Eye (tissue), 1 donor: ENCODE measurements at places on chromosomes 2 and 18.

DNA sequence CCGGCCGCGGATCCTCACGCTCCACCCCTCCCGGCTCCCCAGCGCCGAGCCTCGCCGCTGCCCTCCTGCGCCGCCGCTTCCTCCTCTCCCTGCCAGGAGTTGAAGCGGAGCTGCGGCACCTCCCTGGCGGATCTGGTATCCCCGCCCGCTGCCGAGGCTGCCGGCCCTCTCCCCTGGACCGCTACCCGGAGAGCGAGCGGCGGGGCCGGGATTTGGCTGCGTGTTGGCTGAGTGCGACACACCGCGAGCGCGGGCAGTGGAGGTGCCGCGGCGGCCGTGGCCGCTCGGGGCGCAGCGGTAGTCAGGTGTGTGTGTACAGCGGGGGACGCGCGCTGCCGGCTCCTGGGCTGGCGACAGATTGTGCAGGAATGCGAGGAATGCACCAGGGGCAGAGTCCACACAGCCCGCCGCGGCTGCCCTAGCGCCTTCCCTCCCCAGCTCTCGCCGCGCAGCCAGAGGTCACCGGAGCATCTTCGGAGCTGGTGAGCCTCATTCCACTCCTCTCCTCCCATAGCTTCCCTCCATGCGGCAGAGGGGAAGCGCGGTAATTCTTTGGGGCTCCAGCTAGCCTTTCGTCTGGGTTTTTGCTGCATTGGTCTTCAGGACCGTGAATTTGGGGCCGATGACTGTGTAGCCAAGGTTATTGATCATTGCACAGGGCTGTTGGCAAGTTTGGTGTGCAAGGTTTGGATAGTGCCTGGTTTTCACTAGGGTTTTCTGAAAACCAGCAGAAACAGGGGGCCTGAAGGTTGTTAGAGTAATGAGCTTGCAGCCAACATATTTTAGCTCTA is 1.3 kb downstream of the PKP4 start:
- DNase-seq, result peak; percentile 93

GRCh38 chr2:132274000-132274399 is 112.2 kb upstream of the ANKRD30BL start:
- DNase-seq, result no peak

DNA sequence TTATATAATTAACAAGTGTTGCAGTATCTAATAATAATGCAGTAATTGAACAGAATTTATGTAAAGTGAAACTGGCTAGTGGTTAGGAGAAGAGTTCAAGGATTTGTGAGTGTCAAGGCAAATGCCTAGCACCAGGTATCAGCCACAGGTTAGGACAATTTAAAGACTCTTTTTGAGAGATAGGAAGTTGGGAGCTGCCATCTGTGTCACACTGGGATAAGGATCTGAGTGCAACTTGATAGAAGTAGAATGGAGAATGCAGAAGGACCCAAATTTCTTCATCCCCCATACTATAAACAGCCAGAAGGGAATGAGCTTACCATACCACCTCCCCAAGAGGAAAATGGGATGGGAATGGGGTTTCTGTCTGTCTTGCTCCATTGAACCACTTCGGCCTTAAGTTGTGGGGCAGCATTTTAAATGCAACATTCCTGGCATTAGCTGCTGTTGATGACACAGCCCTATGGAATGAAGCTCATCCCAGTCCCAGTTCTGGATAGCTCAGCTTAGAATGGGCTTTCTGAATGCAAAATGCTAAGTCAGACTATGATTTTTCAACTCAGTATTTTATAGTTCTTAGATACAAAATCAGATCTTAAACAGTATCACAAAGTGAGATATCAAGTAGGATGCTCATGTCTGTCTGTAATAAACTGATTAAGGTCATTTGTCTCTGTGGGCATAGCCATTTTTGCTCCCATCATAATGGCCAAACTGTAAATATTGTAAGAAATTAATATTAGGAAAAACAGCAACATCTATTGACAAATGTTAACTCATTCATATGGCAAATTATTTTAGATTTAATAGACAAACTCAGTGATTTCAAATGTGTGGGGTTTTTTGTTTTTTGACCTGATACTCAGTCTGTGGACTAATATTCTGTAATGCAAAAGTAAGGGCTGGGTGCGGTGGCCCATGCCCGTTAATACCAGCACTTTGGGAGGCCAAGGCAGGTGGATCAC is 44.0 kb downstream of the GPR155 start:
- no peak for DNase-seq

GRCh38 chr18:25459814-25460213 is 107.8 kb upstream of the ZNF521 start:
- DNase-seq, result no peak

DNA sequence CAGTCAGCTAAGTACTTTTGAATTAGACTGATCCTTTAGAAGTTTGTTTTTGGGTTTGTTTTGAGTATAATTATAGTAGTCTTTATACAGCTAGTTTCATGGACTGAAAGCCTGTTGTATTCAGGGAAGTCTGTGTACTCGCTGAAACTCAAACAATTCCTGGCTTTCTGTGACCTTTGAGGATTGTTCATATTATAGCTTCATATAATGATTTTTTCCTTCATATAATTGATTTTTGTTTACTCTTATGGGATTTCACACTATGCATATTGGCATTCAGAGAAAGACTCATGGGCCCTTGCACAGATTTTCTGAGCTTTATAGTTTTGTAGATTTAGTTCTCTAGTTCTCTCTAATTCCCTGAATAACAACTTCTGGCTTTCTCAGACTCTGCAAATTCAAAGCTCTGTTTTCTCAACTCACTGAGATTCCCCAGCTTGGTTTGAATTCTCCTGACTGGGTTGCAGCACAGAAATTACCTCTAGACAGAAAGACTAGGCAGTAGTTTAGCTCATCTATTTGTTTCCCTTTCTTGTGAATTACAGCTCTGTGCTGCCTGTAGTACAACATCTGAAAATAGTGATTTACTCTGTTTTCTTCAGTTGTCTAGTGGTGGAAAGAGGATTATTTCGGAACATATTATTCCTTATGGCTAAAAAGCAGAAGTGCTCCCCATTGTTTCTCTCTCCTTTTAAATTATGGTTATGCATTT is 495.9 kb upstream of the CNTNAP5 start:
- no peak for DNase-seq

DNA sequence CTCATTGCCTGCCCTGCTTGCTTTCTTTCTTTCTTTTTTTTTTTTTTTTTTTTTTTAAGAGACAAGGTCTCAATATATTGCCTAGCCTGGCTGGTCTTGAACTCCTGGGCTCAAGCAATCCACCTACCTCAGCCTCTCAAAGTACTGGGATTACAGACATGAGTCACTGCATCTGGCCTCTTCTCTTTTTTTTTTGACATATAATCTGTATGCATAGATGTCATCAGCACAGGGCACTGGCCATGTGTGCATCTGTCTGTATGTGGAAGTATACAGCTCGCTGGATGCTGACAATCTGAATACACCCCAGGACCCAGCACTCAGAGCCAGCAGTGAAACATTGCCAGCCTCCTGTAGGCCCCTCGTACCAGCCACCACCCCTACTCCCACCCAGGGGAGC is 49.5 kb downstream of the TFCP2L1 start:
- DNase-seq, result no peak

DNA sequence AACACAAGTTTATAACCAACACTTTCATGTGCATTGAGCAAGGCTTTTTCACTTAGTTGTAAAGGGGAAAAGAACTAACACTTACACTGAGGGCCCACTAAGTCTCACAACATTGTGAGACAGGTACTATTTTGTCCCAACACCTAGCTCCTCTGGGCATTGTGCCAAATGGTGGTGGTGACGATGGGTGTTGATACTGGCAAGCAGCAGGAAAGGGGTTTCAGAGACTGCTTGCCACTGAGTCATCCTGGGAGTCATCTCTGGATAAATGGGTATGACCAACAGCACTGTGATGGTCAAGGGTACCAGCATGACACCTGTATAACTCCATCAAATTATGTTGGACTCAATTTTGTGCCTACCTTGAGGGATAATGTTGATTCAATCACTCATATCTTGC is 138.8 kb upstream of the ITGA6 start:
- no peak for DNase-seq

GRCh38 chr18:31217038-31217849 is 54.6 kb upstream of the DSC1 start:
- peak; percentile 82 for DNase-seq

DNA sequence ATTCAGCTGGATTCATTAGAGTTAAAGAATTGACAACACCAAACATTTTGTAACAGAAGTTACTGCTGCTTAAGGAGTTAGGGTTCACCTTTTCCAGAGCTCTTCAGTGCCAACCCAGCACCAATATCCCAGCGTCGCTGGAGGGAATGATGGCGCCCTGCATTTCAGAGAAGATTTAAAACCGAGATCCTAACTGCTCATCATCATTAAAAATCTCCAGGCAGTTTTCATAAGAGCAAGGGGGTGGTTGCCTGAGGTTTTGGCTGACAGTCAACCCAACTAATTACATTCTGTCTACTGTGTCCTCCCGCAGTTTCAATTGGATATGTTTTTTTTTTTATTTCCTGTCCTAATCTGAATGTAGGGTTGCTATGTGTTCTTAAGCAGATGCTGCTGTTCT is 509.6 kb upstream of the TCF4 start:
- no peak for DNase-seq

DNA sequence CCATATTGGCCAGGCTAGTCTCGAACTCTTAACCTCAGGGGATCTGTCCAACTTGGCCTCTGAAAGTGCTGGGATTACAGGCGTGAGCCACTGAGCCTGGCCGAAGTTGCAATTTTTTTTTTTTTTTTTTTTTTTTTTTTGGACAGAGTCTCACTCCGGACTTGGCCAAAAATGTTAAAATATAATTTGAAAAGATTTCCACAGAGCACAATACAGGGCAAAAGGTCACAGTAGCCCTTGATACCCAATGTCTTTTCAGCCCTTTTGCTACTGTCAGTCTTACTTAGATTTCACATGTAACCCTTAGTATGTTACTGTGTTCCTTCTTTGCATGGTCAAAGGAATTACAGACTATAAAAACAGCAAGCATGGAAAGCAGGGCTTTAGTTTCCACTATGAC is 42.6 kb upstream of the MAPRE2 start:
- no peak for DNase-seq

- no peak for DNase-seq
These were observed 42.3 kb upstream of the IMP4 start for GRCh38 chr2:130300258-130300969.

GRCh38 chr2:29527947-29528346 is 393.4 kb downstream of the ALK start:
- no peak for DNase-seq

GRCh38 chr2:36277881-36278523 is 77.6 kb upstream of the CRIM1 start:
- DNase-seq, result peak; percentile 21

DNA sequence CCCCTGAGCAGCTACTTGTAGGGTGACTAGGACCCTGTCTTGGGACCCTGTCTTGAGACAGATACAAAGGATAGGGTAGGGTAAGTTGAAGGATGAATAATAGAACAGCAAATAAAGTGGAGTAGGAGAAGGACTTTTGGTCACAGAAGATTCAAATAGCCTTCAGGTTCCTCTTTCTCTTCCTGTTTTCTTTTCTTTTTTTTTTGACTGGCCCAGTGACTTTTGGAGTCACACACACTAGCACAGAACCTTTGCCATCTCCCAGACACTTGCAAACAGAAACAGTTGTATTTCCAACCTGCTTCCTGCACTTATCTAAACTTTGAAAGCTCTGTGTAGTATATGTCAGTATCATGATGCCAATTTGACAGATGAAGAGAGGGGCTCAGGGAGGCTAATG is 108.2 kb downstream of the TDRD15 start:
- no peak for DNase-seq
